Ovary (tissue), 10 donors: ENCODE measurements at places on chromosomes 5 and 9.

DNA sequence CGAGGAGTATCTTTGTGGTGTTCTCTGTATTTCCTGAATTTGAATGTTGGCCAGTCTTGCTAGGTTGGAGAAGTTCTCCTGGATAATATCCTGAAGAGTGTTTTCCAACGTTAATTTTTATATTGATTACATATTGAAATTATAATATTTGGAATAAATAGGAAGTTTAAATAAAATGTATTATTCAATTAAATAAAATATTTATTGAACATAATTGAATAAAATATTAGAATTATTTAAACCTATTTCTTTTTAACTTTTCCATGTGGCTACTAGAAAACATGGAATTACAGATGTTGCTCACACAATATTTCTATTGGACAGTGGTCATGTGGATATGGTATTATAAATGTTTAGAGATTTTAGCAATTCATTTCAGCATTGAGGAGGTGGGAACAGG, 170.8 kb upstream of the FST start:
- DNase-seq = no peak

DNA sequence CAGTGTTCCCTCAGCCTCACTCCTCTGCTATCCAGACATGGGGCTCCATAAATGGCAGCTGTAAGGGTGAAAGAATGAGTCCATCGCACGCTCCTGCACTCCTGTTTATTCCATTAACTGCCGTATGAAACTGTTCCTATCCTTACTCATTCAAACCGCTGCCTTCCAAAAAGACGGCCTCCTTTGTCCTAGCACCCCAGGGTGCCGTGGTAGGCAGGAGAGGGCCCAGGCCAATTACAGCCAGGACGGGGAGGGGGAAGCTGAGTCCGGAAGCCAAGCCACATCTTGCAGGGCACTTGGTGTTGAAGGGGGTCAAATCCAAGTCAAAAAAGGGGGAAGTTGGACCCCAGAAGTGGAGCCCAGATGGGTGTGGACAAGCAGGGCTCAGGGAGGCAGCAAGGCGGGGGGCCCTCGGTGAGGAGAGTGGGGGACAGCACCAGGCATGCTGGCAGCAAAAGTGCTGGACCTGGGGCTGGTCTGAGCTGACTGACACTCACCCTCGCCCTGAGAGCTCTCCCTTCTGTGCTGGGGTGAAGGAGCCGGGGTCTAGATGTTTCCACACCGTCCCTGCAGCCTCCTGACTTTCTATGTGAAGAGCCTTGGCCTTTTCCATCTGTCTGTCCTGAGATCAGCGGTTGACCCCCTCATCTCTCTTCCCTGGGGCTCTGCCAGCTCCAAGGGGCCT, 63.3 kb downstream of the COL23A1 start:
- DNase-seq = no peak

GRCh38 chr9:110128664-110129329, 79.2 kb downstream of the C9orf152 start:
- DNase-seq = no peak

GRCh38 chr5:172347496-172348052, 64.0 kb upstream of the UBTD2 start:
- no peak for DNase-seq

DNA sequence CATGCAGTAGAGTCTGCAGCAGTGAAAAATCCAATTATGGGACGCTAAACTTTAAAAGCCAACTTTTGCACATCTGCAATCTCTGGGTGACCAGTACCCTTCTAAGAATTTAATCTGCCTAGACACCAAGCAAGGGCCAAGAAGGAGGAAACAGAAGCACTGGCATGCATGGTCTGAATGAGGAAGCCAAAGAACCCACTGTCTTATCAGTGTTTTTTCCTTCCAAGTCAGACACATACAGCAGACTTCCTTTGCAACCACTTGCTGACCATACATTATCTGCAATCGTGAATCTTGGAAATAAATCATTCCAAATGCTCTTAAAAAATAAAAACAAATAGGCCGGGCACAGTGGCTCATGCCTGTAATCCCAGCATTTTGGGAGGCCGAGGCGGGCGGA, 65.9 kb downstream of the DEPDC1B start:
- no peak for DNase-seq

DNA sequence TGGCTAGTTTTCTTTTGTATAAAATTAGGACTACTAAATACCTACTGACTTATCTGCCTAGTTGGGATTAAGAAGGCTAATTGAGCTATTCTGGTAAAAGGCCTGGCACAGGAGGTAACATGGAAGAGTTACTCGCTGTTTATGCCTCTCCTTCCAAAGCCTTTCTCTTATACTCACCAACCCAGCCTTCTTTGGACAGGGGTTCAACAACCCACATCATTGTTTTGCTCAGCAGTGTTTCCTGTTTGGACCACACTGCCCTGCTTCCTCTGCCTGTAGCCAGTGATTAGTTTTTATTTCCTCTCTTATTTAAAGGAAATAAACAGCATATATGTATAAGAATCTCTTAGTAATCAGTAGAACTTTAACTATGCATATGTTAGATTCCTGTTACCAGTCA, 85.1 kb upstream of the TLX3 start:
- no peak for DNase-seq

GRCh38 chr9:69572611-69573010, 99.6 kb downstream of the APBA1 start:
- DNase-seq = no peak

GRCh38 chr9:129962889-129963703, 79.9 kb downstream of the FNBP1 start:
- DNase-seq = peak; percentile 41

- DNase-seq = no peak
These were observed 266.6 kb downstream of the PRELID2 start for GRCh38 chr5:145568581-145568980.

DNA sequence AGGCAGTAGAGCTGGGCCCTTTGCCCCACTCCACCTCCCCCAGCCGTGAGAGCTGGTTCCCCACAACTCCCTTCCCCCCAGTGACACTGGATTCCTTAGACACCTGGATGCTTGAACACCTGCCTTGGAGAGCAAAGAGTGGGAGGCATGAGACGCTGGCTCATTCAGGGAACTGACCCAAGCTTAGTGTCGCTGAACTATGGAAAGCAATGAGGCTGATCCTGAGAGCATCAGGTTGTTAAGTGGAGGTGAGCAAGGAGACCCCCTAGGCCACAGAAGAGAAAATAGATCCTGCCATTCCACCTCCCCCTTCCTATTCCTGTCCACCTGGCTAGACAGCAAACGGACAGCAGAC, 2.0 kb downstream of the CCL19 start:
- DNase-seq = no peak

- DNase-seq = no peak
These were observed 16.8 kb downstream of the SKP2 start for GRCh38 chr5:36168737-36169136.

- no peak for DNase-seq
These were observed 5.3 kb downstream of the SLC36A3 start for GRCh38 chr5:151298063-151298855.

DNA sequence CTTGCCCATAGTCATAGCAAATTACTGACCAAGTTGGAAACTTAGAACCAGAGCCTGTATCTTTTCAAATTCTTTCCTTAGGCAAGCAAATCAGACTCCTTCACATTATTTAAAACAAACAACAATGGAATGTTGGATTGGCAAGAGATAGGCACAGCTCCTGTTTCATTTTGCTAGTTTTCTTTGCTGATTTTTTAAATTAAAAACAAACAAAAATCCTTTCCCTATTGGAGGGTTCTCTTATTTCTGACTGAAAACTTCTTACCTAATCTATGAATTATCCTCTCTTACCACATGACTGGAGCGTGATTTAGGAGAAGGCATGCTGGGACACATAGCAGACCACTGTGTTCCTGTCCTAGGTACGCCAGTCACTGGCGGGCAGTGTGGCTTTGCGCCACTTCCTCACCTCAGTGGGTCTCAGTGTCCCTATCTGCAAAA, 63.0 kb downstream of the TTC39B start:
- no peak for DNase-seq
